ENCODE measurements at places on chromosomes 6 and 20.

DNA sequence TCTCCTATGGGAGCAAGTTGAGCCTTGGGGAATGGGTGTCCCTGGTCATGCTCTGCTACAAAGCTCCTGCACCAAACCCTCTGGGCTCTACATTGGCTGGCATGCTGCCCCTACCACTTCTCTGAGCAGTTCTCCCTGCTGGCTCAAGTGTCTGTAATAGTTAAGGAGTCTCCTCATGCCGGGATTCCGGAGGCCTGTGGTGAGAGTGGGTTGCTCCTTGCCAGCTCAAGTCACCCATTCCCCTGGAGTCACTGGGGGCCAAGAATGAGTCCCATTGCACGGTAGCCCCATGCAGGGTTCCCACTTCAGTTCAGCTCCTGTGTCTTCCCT is 173.9 kb downstream of the PRDM13 start:
- no peak for DNase-seq

- DNase-seq = peak; percentile 28
These were observed at the start of gene TSHZ2 for GRCh38 chr20:52972190-52972937. Gene TSHZ2 (plus strand): TSS chr20:52972358. CDS start chr20:52973294, 936 bp downstream.

GRCh38 chr6:106513808-106514582 is 115.3 kb downstream of the RTN4IP1 start:
- DNase-seq = no peak

GRCh38 chr6:15327271-15327670 is 81.4 kb downstream of the JARID2 start:
- DNase-seq = peak; percentile 43

DNA sequence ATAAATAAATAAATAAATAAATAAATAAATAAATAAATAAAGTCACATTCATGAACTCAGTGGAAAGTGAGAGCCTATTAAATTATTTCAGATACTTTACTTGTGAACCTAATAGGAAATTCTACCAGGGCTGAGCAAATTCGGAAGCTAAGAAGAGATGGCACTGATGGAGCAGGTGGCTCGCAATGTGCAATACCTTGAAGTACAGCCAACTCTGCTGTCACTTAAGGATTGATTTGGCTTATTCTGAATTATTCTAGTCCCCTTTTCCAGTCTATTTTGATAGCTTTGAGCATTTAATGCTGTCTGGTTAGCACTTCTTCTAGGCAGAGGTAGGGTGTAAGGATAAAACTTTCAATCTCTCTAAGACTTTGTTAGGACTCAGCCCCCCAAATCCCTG is 395.8 kb upstream of the PLCB4 start:
- DNase-seq = no peak

- DNase-seq = no peak
These were observed 181.0 kb downstream of the MTFR2 start for GRCh38 chr6:136069119-136069518.

Data from stimulated activated naive CD8-positive, alpha-beta T cell treated with anti-CD3 and anti-CD28 coated beads, Interleukin-15, Interleukin-2, amounts not matched to agents 100 U/mL and 50 U/mL, for 24 hours (primary cell).